Right forelimb (tissue), 1 donor: ENCODE measurements at places on chromosomes 12 and 14.

GRCh38 chr14:63045234-63045611 lies at the start of gene KCNH5:
Gene KCNH5 (minus strand): TSS chr14:63045458. CDS start chr14:63045186, 272 bp downstream.
- DNase-seq = peak; percentile 66

- DNase-seq = no peak
Measured at GRCh38 chr14:96693252-96693820, 103.8 kb upstream of the VRK1 start.

- DNase-seq = peak; percentile 43
Measured at GRCh38 chr12:32107359-32108267, 966 bp downstream of the BICD1 start.

GRCh38 chr14:34931206-34931605 lies 51.6 kb upstream of the SRP54 start:
- DNase-seq = no peak

DNA sequence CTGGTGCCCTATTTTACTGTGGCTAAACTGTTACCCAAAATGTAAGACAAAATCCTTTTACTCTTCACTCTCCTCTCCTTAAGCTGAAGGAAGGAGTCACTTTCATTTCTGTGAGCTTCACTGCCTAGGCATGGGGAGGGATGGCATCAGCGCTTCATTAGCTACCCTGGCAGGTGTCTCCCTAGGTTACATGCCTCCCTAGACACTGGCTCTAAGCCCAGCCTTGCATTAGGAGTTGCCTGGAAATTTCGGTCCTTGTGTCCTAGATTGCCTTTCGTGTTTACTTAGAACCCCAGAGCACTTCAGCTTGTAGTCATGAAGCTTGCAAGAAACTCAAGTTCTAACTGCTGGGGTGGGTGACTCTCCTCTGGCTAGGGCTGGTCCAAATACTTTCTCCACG lies 520.5 kb upstream of the STXBP6 start:
- no peak for DNase-seq

DNA sequence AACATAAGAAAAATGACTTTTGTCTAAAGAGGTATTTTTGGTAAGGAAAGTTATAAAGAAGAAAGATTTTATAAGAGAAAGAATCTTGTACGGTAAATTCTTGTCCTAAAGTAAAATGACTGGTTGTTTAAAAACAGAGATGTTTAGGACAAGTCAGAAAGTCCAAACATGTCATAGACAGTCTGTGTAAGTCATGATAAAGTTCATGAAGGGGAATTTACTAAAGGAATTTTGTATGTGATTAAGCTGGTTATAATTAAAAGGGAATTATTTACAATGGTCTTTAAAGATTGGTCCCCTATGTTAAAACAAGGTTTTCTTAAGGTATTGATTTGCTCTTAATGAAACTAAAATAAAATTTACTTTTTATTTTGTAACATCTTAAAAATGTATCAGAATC lies 269.4 kb upstream of the CCDC196 start:
- no peak for DNase-seq

GRCh38 chr14:55052269-55052930 lies 953 bp downstream of the MAPK1IP1L start:
- no peak for DNase-seq

DNA sequence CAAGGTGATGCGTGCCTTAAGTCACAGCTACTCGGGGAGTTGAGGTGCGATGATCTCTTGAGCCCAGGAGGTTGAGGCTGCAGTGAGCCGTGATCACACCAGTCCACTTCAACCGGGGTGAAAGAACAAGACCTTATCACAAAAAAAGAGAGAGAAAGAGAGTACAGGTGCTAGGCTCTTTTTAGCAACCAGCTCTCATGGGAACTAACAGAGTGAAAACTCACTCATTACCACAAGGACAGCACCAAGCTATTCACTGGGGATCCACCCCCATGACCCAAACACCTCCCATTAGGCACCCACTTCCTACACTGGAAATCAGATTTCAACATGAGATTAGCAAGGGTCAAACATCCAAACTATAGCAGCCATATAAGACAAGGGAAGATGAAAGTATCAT lies 164.2 kb downstream of the NDUFA12 start:
- DNase-seq = no peak

DNA sequence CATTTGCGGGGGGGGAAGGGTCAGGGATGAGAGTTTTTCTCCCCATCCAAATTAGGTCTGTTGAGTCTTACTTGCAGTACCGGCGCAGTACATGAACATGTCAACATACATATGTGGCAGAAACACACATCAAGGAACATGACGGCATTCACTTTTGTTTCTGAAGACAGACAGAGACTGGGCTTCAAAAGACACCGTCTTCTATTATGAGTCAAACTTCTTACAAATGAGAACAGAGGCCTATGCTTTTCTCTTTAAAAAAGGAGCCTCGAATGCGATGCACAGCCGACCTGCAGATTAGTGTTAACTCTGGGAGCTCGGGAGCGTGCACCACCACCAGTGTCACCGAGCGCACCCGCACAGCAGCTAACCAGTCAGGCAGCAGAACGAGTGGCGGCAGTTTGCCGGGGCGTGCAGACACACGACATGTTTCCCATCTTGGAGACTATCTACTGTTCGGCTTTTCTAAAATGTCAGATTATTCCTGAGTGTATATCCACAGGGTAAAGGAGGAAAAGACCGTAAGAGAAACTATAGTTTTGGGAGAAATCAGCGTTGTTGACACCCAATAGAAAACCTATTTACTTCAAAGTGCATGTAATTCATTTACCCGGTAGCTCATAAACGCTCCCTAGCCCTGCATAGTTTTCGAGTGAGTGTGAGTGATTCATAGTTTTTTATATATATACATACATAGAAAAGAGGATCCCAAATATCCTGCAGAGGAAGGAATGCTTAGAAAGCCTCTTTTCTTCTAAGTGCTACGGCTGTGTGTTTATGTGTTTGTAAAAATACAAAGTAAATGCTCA lies 33.0 kb downstream of the UBR7 start:
- DNase-seq = no peak

- DNase-seq = no peak
Measured at GRCh38 chr14:64091217-64091616, 203.0 kb downstream of the ESR2 start.

- no peak for DNase-seq
Measured at GRCh38 chr12:3351731-3352130, 139.3 kb upstream of the PRMT8 start.

DNA sequence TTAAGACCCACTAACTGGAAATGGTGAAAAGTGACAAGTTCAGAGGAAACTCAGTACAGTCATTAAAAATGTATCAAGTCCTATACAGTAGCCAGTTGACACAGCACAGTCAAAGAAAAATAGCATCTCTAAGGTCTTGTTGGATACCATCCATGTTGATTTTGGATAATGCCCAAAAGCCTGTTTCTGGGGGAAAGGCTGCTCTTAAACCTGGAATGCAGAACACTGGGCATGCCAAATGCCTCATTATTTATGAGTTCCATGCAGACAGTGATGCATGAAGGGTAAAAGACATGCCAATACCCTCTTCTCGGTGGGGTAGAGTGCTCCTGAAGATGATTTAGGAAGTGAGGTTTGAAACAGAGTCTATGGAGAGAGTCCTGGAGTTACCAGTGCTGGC lies 29.6 kb downstream of the KCNK13 start:
- DNase-seq = no peak

- no peak for DNase-seq
Measured at GRCh38 chr14:36797634-36798033, 136.0 kb downstream of the PAX9 start.

- peak; percentile 50 for DNase-seq
Measured at GRCh38 chr14:71586131-71586897, 345.9 kb upstream of the RGS6 start.

DNA sequence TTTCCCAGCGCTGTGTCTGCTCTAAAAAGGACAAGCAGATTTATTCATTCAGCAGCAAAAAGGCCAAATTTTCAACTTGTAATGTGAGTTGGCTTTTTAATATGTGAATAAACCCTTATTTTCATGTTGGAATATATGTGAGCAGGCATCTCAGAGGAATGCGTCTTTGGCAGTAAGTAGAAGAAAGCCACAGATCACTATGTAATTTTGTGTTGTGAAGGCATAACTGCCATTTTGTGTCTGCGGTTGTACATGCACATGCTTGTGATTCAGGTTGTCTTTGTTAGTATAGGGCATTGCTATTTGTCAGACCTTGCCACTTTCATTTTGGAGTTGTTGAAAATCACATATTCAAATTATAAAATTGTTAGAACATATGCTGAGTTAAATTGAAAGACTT lies 398.8 kb upstream of the RGS6 start:
- DNase-seq = no peak

GRCh38 chr14:94922595-94923239 lies 152.8 kb upstream of the GSC start:
- DNase-seq = no peak

- DNase-seq = no peak
Measured at GRCh38 chr14:36605506-36605857, 23.1 kb upstream of the NKX2-8 start.

- no peak for DNase-seq
Measured at GRCh38 chr14:90440021-90440451, 43.2 kb downstream of the CALM1 start.

GRCh38 chr12:27627123-27627852 lies 69.0 kb upstream of the REP15 start:
- no peak for DNase-seq

DNA sequence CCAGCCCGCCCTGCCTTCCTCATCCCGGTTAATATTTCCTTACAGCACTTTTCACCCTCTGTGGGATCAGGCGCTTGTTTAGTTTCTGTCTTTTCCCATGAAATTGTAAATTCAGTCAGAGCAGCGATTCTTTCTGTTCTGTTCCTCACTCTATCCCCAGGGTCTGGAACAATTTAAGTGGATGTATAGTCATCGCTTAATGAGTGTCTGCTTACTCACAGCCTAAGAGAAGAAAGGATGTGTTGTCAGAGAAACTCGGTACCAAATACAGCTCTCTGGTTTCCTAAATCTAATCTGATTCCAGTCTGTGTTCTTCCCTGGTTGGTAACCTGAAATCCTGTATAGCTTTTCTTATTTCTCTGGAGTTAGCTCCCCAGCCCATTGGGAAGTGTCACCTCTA lies 44.9 kb downstream of the FOS start:
- no peak for DNase-seq

GRCh38 chr14:100045642-100046344 lies 19.4 kb upstream of the EVL start:
- DNase-seq = no peak

- DNase-seq = no peak
Measured at GRCh38 chr12:19415563-19415962, 23.7 kb upstream of the AEBP2 start.

DNA sequence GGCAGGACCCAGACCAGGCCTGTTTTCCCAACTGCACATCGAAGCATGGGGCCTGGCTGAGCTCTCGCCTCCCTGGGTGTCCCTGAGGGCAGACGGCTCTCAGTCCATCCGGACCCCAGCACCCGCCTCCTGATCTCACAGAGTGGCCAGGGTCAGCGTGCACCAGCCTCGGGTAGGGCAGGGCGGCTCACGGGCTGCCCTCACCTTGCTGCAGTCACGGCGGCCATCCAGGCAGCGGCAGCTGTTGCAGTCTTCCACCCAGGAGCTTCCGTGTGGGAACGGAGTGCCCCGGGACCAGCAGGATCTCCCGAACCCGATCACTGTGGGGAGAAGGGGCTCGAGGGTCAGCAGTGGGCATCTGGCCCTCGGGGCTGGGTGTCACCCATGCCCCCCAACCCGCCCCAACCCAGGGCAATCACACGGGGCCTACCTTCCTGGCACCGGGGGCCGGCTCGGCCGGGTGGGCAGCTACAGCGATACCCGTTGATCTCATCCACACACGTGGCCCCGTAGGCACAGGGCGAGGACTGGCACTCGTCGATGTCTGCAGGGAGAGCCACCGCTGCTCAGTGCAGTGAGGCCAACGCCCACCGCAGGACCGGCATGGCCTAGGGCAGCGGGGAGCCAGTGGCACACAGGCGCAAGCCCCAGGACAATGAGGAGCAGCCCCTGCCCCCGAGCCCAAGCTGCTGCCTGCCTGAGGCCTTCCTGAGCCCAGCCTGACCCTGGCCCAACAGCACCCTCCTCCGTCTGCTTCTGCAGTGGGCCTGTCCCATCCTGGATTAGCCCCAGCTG lies 22.2 kb downstream of the JAG2 start:
- DNase-seq = peak; percentile 43

- peak; percentile 84 for DNase-seq
Measured at GRCh38 chr12:116525418-116526001, 33.7 kb upstream of the MAP1LC3B2 start.

GRCh38 chr12:66189486-66189843 lies 451 bp downstream of the IRAK3 start:
- DNase-seq = no peak

DNA sequence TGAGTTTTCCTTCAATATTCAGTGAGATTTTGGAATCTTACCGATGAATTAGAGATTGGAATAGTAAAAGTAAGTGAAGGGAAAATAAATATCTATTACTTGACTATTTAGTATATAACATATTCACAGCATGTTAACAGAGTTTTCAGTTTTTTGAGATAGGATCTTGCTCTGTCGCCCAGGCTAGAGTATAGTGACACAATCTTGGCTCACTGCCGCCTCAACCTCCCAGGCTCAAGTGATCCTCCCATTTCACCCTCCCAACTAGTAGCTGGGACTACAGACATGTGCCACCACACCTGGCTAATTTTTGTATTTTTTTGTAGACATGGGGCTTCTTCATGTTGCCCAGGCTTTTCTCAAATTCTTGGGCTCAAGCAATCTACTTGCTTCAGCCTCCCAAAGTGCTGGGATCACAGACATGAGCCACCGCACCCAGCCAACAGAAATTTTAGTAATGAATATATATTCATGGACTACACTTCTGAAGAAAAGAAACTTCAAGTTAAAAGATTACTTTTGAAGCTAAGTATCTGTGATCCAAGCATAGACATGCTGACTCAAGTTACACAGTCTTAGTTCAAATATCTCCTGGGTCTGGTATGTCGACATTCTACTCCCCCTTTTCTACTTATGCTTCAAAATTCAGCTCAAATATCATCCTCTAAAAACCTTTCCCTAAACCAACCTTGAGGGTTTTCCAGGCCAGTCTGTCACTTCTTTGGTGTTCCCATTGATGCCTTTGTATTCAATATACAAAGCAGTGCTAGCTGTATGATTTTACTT lies 13.8 kb downstream of the UBE2N start:
- DNase-seq = no peak
